ENCODE measurements at places on chromosomes 5 and 9.

GRCh38 chr5:60597572-60598320 is 102.2 kb downstream of the DEPDC1B start:
- peak; percentile 43 for DNase-seq

- no peak for DNase-seq
These were observed 268.8 kb downstream of the MLLT3 start for GRCh38 chr9:20353524-20353923.

DNA sequence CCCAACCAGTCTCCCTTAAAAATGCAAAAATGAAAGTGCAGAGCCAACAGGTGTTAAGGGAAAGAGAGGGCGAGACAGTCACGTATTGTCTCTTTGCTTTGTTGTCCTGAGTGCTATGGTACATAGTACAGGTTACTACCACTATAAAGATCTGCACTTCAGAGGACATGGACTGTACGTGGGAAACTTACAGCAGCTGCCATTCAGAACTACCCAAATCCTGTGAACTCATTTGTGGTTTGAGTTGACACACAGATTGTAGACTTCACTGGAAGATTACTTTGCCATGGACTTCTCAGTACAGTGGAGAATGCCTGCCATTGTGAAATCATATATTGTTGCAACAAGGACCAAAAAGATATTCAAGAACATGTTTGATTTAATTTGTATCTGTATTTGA is 34.8 kb downstream of the FBXO38 start:
- no peak for DNase-seq

DNA sequence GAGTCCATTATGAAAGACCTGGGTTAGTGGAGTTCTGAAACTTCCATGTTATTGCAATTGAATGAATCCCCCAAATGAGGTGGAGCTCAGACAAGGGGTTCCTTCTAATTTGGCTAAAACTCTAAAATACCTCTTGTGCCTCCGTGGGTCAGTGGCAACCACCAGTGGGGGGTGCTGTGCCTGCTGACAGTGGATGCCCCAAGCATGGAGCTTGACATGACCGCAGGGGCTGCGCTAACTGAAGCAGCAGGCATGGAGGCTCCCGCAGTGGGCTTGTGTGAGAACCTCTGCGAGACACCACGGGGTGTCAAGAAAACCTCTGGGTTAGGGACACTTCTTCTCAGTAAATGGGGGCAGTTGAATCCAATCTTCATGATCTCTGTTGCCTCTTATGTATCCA is 200.5 kb downstream of the DRD1 start:
- DNase-seq = no peak

GRCh38 chr5:142981886-142982820 is 212.0 kb downstream of the ARHGAP26 start:
- DNase-seq = peak; percentile 74

DNA sequence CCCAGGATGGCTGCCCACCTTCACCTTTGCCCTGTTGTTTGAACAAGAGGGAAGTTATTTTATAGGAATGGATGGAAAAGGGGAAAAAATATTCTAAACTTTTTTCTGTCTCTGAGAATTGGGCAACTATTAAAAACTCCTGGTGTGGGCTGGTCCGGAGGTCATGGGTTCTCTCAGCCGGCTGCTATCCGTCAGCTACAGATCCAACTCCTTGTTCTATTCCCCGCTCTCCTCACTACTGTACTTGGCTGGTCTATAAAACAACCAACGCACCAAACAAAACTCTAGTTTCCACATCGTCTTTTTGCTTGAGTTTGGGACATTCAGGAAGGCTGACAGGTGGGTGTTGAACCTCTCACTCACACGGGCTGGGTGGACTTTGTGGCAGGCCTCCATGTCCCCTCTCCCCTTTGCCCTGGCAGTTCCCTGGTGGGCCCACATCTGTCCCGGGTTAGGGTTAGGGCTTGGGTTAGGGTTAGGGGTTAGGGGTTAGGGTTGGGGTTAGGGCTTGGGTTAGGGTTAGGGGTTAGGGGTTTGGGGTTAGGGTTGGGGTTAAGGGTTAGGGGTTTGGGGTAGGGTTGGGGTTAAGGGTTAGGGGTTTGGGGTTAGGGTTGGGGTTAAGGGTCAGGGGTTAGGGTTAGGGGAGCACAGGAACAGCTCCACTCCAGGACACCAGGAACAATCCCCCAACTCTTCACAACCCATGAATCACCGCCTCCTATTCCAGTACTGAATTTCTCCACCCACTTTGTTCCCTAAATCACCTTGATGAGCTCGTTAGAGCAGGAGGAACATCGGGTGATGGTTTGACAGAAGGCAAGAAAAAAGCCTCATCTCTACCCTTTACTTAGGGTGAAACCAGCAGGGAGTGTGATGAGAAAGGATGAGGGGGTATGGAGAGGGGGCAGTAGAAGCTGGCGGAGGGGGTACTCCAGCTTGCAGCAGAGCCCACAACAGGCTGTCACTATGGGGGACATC is 302.1 kb upstream of the IRX4 start:
- no peak for DNase-seq

DNA sequence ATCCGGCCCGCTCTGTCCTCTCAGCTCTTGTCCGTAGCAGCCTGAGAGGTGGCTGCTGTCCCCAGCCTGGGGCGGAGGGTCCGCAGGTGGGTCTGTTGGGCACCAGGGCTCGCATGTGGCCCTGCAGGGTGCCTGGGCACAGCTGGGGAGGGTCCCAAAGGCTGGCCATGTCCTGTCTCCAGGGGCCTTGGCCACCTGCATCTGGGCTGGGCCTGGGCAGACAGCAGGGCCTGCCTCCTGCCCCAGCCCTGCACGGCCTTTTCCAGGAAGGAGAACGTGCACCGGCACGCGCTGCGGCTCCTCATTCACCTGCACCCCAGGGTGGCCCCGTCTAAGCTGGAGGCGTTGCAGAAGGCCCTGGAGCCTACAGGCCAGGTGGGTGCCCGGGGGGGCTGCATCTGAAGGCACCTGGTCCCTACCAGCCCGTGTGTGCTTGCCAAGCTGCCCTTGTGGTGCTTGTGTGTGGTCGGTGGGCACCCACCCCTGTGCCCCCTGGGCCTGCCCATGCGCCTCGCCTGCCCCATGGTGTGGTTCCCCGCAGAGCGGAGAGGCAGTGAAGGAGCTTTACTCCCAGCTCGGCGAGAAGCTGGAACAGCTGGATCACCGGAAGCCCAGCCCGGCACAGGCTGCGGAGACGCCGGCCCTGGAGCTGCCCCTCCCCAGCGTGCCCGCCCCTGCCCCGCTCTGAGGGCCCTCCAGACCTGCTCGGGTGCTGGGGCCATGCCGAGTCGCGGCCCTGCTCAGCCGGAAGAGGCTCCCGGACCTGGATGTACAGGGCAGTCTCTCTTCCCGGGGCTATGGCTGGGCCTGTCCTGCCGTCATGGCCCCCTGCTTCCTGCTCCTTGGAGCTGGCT is 5.1 kb upstream of the TOR4A start:
- no peak for DNase-seq

GRCh38 chr5:39315995-39316394 is 48.3 kb downstream of the C9 start:
- no peak for DNase-seq

DNA sequence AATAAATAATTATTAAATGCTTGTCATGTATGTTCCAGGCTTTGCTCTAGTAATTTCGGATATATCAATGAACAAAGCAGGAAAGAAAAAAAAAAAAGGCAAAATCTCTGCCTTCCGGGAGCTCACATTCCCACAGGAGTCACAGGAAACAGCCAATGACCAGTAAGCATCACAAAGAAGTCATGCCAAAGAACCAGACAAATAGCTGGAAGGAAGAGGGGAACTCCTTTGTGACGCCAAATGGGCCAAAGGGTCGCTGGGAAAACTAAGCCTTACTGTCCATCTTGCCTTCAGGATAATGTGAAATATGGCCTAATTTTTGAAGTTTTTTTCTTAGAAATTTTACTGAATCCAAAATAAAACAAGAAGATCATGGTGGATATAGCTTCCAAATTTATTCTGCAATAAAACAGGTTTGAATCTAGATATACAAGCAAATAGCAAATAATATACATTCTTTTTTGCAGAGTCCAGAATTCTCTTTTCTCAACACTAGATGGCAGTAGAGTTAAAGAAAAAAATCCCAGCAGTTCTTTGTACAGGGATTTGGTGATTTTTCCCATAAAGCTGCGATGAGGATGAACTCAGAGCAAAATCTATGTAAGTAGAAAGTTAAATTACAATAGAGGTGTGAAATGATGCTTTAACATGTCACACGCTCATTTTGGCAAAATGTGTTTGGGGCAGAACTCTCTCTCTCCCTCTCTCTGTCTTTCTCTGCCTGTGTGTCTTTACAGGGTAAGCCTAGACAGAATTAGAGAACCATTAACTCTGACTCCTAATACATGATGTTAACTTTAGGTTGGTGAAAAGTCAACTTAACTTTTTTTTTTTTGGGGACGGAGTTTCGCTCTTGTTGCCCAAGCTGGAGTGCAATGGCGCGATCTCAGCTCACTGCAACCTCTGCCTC is 60.0 kb upstream of the TUT7 start:
- peak; percentile 69 for DNase-seq

DNA sequence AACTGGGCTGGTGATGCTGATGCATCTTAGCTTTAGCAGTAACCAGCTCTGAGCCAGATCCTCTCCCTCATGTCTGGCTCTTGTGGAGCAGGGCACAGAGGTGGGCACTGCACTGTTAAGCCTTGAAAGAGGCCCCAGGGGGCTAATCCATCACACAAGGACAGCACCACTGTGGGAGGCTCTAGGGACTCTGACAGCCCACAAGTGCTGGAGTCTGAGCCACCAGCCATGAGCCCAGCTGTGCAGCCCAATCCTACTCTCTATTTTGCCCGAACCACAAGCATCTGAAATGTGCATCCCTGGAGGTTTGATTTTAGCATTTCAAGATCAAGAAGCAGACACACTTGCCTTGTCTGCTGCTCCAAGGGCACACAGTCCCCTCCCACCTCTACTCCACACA is 407.1 kb upstream of the TRPC7 start:
- no peak for DNase-seq

DNA sequence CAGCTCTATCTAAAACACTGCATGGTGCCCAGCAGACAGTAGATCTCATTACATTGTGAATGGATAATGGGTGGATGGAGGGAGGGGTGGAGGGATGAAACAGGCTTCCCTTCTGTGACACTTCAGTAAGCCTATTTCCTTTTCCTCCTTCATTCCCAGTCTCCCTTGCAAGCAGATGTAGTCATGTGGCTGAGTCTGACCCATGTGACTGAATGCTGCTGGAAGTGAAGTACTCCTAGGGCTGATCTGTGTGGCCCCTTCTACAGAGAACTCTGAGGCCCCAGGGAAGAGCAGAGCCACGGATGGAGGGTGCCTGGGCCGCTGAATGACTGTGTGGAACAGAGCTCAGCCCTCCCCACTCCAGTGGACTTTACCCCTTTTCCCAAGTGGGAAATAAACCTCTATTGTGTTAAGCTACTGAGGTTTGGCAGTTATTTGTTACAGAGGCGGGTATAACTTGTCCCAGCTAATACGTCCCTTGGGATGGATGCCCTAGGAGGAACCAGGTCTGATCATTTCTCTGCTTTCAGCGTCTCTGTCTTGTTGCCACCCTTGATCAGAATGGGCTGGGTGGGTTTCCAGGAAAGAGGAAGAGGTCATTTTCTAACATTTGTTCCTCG is 176.1 kb upstream of the MVB12B start:
- DNase-seq = no peak

GRCh38 chr9:109100543-109101201 is 19.1 kb downstream of the TMEM245 start:
- no peak for DNase-seq

- no peak for DNase-seq
These were observed 349.6 kb upstream of the IRX2 start for GRCh38 chr5:3100921-3101551.

GRCh38 chr9:114898741-114899140 is 31.6 kb downstream of the TNFSF8 start:
- no peak for DNase-seq

DNA sequence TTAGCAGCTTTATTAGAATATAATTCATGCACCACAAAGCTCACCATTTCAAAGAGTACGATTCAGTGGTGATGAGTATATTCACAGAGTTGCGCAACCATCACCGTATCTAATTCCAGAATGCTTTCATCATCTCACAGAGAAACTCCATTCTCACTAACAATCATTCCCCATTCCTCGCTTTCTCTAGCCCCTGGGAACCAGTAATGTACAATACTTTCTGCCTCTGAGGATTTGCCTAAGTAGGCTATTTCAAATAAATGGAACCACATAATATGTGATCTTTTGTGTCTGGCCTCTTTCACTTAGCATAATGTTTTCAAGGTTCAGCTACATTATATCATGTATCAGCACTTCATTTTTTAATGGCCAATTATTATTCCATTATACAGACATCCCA is 145.1 kb upstream of the ADAMTS16 start:
- peak; percentile 25 for DNase-seq
